ENCODE measurements at places on chromosomes 12 and 14. TPM values are rescaled to one million over a fixed set of nuclear protein-coding genes. Genes with fewer than 3 reads are reported as not detected.

GRCh38 chr14:50290306-50290705 is 21.7 kb downstream of the L2HGDH start:
- H3K4me1 ChIP-seq = no peaks in the 10 kb centered on the region
- H3K36me3 ChIP-seq = peaks cover 18% of the 10 kb centered on the region
- no peak overlapping the region for H3K27ac ChIP-seq
- DNase-seq = no peak
- no peaks in the 10 kb centered on the region for H3K27me3 ChIP-seq
- no peak overlapping the region for H3K4me3 ChIP-seq

Gene DLK1
- total RNA-seq = 5,491 TPM

DNA sequence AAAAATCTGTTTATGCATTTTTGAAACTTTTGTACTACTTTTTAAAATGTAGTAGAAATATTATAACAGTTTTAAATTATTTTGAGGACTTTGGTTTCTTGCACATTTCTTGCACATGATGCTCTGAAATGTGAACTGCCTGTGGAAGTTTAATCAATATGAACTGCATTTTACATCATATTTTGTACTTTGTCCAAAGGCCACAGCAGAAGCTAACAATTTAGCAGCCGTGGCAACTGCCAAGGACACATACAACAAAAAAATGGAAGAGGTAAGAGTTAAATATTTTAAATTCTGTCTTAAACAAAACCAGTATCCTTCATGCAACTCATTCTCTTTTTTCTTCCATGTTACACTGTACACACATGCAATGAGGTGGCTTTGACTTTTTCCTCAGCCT is 45.1 kb downstream of the SAV1 start:
- H3K4me3 ChIP-seq = no peak overlapping the region
- no peak overlapping the region for H3K27ac ChIP-seq
- no peaks in the 10 kb centered on the region for H3K27me3 ChIP-seq
- H3K36me3 ChIP-seq = peaks cover 3% of the 10 kb centered on the region

- no peak within 1 kb of the TSS for H3K27ac ChIP-seq
- no peak within 1 kb of the TSS for H3K4me3 ChIP-seq
Measured at GRCh38 chr12:52776913-52777395, at the start of gene KRT76. TSS of gene KRT76 (minus strand) at chr12:52777345. CDS start at chr12:52777291, 54 bp downstream.

Gene PRKAG1
- total RNA-seq = 59.4 TPM
